ENCODE measurements at places on chromosomes 2 and 18. TPM values are rescaled to one million over a fixed set of nuclear protein-coding genes. Genes with fewer than 3 reads are reported as not detected.

The DCC gene
- total RNA-seq, result 3.2 TPM

The RTP5 gene
- total RNA-seq, result not detected

The VWA3B gene
- not detected for total RNA-seq

- DNase-seq, result no peak
- no peak overlapping the region for H3K4me3 ChIP-seq
- no peaks in the 10 kb centered on the region for H3K27me3 ChIP-seq
- H3K4me1 ChIP-seq, result no peaks in the 10 kb centered on the region
Observed at GRCh38 chr2:221568299-221568698, 3.8 kb downstream of the EPHA4 start.

DNA sequence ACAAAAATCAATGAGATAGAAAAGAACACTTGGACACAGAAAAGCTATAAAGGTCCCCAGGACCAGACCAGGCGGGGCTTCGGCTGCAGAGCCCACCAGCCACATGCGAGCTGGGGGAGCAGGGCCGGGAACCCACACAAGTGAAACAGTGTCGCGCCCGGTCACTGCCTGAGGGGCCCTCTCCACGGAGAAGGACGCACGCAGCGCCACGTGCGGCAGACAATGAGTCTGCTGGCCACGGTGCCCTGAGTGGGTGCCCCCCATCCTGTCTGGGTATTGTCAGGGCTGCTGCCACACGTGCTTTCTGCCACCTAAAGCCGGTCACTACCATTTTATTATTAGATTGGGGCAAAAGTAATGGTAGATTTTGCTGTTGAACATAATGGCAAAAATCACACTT is 207.9 kb upstream of the HDAC4 start:
- DNase-seq, result peak; percentile 6
- no peaks in the 10 kb centered on the region for H3K27me3 ChIP-seq
- no peaks in the 10 kb centered on the region for H3K4me1 ChIP-seq
- H3K4me3 ChIP-seq, result no peak overlapping the region

DNA sequence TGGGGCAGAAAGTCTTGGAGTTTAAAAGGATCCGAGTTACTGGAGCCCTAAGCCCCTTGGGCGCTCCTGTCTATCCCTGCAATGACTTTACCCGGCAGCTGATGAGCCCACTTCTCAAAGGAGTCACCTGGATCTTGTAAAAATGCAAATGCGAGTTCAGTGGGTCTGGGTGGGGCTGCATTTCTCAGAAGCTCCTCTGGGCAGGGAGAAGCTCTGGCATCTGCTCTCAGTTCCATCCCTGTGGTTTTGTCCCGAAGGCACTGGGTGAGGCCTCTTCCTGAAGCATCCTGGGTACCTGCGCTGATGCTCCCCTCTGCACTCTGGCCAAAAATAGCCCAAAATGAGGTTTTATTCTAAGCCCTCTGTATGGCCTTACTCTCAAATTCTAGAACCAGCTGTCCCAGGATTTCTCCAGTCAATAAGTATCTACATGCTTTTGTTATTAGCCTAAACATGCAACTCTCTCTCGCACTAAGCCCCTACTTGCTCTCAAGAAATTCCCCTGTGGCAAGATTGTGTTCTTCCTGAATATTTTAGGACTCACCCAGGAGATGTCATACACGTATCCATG is 167.8 kb upstream of the APCDD1 start:
- no peaks in the 10 kb centered on the region for H3K27me3 ChIP-seq
- DNase-seq, result no peak
- H3K4me3 ChIP-seq, result no peak overlapping the region
- no peaks in the 10 kb centered on the region for H3K4me1 ChIP-seq
- no peak overlapping the region for H3K27ac ChIP-seq
- H3K36me3 ChIP-seq, result no peaks in the 10 kb centered on the region

DNA sequence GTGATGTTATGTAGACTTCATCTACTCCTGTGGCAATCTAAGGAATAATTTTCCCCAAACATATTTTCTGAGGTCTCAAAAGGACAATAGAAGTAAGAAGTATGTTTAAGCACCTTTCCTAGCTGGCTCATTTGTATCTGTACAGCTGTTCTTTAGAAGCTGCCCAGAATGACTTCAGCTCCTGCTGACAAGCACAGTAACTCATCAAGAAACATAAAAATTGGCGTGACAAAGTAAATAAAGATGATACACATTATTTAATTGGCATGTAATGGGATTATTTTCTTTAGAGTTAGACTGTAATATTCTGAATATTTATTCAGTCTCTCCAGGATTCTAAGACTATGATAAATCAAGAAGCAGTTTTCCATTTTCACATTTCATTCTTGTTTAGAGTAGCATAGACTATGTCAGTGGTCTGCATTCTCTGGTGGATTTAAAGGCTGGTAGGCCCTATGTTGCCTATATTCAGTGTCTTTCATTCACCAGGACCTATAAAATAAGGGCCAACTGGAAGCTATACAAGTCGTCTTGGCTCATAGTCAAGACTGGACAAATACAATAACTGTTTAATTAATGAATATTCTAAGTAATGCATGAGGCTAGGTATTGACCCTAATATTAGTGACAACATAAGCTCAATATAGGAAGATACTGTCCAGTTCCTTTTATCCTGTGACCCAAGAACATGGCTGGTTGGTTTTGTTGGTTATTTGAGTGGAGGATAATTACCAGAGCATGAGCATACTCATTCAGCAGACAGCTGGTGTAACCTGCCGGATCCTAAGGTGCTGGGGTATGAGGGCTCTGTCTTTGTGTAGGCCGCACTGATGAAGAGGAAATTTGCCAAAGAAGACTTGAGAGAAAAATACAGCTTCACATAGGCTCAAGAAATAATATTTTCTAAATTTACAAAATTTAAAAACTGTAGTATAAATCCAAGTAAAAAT is 107.0 kb downstream of the PDE1A start:
- H3K27ac ChIP-seq, result no peak overlapping the region
- H3K27me3 ChIP-seq, result no peaks in the 10 kb centered on the region
- no peak for DNase-seq
- no peaks in the 10 kb centered on the region for H3K4me1 ChIP-seq
- H3K4me3 ChIP-seq, result no peak overlapping the region

- H3K4me1 ChIP-seq, result no peaks in the 10 kb centered on the region
- H3K4me3 ChIP-seq, result no peak overlapping the region
- H3K27me3 ChIP-seq, result no peaks in the 10 kb centered on the region
Observed at GRCh38 chr2:71609441-71609840, 156.1 kb downstream of the DYSF start.

DNA sequence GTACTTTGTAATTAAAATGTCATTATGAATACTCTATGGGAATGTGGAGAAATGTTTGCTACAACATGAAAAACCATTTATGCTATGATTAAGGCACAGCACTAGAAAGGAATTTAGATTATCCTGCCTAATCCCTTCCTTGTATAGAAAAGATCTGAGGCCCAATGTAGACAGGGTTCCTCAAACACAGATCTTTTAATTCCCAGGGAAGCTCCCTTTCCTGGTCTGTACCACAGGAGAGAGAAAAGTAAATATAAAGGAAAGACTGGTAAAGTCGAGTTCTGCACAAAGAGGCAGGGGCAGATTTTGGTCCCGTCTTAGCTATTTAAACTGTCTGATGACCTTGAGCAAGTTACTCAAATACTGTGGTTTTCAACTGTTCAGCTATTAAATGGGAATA is 84.7 kb downstream of the ICA1L start:
- H3K4me3 ChIP-seq, result no peak overlapping the region
- no peak for DNase-seq
- H3K36me3 ChIP-seq, result no peaks in the 10 kb centered on the region

- no peak for DNase-seq
- no peaks in the 10 kb centered on the region for H3K27me3 ChIP-seq
- H3K4me1 ChIP-seq, result no peaks in the 10 kb centered on the region
- no peaks in the 10 kb centered on the region for H3K36me3 ChIP-seq
Observed at GRCh38 chr2:182506606-182507005, 79.8 kb upstream of the PDE1A start.

DNA sequence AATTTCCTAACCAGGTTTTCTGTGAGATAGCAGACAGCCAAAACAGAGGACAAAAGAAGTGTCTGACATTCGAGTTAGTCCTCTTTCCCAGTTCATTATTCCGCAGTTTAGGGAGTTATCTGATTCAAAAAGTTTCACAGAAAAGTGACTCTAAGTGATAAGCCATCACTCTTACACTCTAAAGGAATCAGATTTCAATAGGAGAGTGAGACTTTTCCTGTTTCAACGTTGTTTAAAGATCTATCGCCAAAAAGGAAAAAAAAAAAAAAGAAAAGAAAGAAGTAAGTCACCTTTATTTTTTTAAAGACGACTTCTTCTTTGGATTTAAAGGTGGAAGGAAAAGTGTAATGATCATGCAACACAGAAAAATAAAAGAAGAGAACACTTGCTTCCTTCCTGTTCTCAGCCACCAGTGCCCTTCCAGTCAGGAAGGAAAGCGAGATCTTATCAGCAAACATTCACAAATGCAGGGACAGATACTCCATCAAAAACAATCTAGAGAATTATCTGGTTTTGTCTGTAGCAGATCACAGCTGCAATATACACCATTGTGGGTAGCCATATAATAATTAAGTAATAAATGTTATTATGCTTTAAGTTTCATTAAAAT is 49.8 kb downstream of the TFPI start:
- no peak overlapping the region for H3K4me3 ChIP-seq
- DNase-seq, result no peak
- peak overlapping the region; percentile 43 for H3K27ac ChIP-seq
- H3K36me3 ChIP-seq, result no peaks in the 10 kb centered on the region
- no peaks in the 10 kb centered on the region for H3K27me3 ChIP-seq
- no peaks in the 10 kb centered on the region for H3K4me1 ChIP-seq

DNA sequence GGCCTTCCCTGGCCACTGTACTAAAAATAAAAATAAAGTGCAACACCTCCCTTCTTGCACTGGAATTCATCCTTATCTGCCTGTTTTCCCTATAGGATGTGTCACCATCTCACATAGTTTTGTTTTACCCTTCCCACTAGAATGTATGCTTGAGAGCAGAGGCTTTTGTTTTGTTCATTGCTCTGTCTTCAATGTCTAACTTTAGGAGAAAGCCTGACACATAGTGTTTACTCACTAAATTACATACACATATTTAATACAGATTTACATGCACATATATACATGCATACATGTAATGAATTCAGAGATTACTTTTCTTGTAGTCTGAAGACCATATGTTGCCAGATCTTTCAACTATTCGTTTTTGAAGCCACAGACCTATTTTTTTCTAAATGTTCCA is 23.0 kb downstream of the CD302 start:
- no peaks in the 10 kb centered on the region for H3K27me3 ChIP-seq
- no peaks in the 10 kb centered on the region for H3K36me3 ChIP-seq
- H3K27ac ChIP-seq, result no peak overlapping the region
- DNase-seq, result no peak
- no peak overlapping the region for H3K4me3 ChIP-seq
- H3K4me1 ChIP-seq, result no peaks in the 10 kb centered on the region

DNA sequence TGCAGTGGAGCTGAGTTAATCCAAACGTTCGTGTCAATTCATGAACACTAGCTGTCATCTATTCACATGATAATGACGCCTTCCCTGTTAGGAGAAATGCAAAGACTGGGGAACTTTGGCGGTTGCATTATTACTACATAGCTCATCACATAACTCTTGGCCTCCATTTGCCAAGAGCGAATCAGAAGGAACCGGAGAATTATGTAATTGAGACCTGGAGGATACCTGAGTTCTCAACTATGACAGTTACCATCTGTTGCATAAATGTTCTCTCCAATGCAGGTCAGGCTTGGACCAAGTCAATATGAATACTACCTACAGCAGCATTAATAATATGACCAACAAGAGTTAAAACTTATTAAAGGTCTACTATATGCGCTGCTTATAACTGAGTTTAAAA is 274.5 kb downstream of the CLIP4 start:
- H3K4me3 ChIP-seq, result no peak overlapping the region
- no peak for DNase-seq
- no peak overlapping the region for H3K27ac ChIP-seq
- H3K36me3 ChIP-seq, result no peaks in the 10 kb centered on the region
- H3K27me3 ChIP-seq, result no peaks in the 10 kb centered on the region

GRCh38 chr2:197358931-197359330 is 48.4 kb upstream of the ANKRD44 start:
- no peak for DNase-seq
- no peaks in the 10 kb centered on the region for H3K4me1 ChIP-seq
- no peak overlapping the region for H3K27ac ChIP-seq
- H3K4me3 ChIP-seq, result no peak overlapping the region
- no peaks in the 10 kb centered on the region for H3K36me3 ChIP-seq

Data from uterus (tissue), 4 donors.